ENCODE measurements at places on chromosomes 1 and 21.

GRCh38 chr1:23394684-23395083, 25.0 kb upstream of the ZNF436 start:
- no peak for DNase-seq

- DNase-seq = no peak
Observed at GRCh38 chr1:197837911-197838310, 62.6 kb upstream of the DENND1B start.

- DNase-seq = no peak
Observed at GRCh38 chr1:92445865-92446264, 40.9 kb downstream of the GFI1 start.

GRCh38 chr1:31669433-31669785, 24.7 kb upstream of the PEF1 start:
- no peak for DNase-seq

DNA sequence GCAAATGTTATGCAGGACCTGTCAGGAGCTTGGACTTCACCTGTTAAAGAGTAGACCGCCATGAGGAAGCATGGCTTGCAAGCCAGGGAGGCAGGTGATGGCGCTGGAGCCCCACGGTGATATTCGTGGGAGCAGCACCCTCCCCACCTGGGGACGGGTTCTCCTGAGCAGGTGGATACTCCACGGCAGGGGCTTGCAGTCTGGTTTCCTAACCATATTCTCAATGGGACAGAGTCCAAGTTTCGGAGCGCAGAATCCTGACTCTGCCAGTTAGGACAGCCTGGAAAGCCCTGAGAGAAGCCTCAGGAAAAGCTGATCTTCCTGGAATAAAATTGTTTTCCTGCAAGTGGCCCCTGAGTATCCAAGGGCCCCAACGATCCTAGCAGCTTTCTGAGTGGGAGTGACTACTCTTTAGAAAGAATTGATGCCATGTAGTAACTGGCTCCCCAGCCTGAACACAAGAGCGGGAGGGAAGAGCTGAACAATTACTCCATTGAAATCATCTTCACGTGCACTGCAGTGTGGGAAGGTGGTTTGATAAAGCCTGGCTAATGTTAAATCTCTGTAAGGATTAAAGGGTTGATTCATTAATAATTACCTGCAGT, 146.3 kb upstream of the RAB4A start:
- no peak for DNase-seq

GRCh38 chr21:37675202-37675801, 241.0 kb downstream of the KCNJ6 start:
- DNase-seq = peak; percentile 5

DNA sequence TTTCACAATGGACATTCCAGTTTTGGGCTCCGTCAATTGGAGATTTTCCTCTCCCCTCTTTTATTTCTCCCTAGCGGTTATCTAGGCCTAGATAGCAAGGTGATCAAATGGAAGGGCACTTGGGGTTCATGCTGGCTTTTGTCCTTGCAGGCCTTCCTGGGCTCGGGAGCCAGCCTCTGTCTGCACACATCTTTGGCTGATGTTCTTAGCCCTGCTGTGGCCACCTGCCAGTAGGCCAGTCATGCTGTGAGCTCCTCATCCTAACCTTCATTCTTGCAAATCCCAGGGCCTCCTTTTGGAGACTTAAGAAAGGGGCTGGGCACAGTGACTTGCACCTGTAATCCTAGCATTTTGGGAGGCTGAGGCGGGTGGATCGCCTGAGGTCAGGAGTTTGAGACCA, 13.5 kb downstream of the TIE1 start:
- no peak for DNase-seq

- DNase-seq = no peak
Observed at GRCh38 chr1:208587110-208587509, 342.9 kb upstream of the PLXNA2 start.

DNA sequence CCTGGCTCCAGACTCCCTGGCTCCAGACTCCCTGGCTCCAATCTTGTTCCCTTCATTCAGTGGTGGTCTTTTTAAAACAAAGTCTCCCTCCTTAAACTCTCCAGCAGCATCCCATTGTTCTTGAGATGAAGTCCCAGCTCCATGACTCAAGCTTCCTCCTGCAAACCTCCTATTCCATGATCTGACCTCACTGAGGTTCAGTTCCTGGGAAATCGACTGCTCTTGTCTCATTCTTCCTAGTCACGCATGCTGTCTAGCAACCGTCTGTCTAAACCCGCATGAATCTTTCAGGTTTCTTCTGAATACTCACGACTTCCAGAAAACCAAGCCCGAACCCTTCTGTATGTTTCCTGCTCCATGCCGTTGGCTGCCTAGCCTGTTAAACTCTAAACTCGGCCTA, 91.9 kb downstream of the RAVER2 start:
- no peak for DNase-seq

- no peak for DNase-seq
Observed at GRCh38 chr1:64894438-64895196, 71.7 kb downstream of the JAK1 start.

DNA sequence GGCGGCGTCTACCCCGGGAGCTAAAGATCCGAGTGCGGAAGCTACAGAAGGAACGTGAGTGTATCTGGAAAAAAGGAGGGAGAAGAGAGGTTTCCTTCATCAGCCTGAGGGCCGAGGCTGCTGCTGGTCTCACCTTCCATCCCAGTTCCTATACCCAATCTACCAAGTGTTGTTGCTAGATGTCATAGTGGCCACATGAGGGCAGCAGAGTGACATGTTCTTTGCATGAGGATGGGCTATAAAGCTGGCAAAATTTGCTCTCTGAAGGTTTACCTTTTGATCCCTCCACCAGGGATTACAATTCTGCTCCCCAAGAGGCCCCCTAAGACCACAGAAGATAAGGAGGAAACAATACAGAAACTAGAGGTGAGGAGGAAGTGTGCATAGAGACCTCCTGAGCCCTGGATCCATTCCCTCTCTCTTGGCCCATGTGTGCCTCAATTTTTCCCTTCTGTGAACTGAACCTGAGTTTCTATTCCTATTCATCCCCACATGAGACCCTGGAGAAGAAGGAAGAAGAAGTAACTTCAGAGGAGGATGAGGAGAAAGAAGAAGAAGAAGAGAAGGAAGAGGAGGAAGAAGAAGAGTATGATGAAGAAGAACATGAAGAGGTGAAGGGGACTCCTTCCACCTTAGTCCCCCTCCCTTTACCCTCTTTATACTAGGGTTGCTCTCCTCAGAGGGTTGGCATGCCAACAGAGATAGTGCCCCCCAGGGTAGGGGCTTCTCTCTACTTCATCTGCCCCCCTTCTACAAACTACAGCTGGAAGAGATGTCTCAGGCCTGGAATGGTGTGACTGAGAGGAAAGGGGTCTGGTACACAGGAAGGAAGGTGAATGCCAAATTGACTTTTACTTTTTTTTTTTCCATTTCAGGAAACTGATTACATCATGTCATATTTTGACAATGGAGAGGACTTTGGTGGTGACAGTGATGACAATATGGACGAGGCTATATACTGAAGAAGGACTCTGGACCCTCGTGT, 13.3 kb downstream of the POLR3GL start:
- DNase-seq = peak; percentile 54

DNA sequence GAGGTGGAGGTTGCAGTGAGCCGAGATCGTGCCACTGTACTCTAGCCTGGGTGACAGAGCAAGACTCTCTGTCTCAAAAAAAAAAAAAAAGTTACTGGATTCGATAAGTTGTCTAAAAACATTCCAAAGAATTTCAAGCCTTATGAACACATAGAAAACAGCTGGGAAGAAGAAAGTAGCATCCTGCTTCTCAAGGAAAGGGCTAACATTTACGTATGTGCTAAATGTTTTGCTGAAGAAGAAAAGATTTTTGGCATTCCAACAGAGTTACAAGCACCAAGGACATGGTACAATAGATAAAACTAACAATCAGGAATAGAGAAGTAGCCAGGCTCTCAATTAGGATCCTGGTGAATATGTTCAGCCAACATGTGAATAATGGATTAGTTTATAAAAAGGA, 69.8 kb downstream of the HFM1 start:
- no peak for DNase-seq

DNA sequence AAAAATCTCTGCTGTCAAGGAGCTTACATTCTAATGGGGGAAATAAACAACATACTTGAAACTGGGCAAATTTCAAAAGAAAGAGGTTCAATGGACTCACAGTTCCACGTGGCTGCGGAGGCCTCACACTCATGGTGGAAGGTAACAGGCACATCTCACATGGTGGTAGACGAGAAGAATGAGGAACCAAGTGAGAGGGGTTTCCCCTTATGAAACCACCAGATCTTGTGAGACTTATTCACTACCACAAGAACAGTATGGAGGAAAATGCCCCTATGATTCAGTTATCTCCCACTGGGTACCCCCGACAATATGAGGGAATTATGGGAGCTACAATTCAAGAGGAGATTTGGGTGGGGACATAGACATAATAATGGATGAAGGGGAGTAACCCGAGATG, 226.4 kb downstream of the ZP4 start:
- no peak for DNase-seq

- no peak for DNase-seq
Observed at GRCh38 chr1:17139637-17140036, 20.4 kb upstream of the PADI2 start.

DNA sequence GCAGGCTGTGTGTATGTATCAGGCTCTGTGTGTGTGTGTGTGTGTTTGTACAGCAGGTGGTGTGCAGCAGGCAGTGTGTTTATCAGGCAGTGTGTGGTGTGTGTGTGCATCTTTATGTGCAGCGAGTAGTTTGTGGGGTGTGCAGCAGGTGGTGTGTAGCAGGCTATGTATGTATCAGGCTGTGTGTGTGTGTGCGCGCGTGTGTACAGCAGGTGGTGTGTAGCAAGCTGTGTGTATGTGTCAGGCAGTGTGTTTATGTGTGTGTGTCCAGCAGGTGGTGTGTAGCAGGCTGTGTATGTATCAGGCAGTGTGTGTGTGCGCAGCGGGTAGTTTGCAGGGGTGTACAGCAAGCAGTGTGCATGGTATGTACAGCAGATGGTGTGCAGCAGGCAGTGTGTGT, 29.0 kb downstream of the PTPRF start:
- DNase-seq = no peak

DNA sequence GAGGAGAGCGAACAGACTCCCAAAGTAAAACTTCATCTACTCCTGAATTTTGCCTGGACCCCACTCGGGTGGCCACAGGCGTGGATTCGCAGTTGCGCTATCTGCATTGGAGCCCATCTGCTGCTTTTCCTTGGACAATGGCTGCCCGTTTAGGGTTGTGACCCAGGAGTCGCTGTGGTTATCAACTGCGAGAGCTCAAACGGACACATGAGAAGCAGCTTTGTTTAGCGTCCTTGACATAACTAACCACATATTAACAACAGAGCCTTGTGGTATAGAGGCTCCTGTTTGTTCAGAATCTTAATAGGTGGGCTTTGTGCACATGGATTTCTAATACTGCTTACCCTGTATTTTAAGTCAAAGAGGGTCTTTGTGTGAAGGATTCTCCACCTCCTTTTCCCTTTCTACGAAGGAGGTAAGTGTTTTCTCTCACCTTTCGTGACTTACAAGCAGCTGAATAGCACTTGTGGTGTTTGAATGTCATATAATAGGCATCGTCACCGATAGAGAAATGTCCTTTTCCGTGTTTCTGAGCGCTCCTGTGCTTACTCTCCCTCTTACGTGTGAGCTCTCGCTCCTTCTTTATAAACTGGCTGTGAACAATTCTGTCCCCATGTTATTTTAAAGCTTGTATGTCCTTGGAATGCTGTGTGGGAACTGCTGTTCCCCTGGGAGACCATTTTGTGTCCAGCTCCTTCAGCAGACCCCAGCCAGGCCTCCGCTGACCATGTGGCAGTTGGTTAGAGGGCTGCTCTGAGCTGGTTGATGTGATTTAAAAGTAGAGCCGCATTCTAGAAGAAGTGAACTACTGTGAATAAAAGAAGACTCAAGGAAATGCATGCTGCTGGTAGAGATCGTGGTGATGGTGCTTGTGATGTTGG, 441.4 kb downstream of the RPS6KC1 start:
- no peak for DNase-seq

GRCh38 chr1:59511476-59512465, 214.9 kb downstream of the FGGY start:
- DNase-seq = no peak

DNA sequence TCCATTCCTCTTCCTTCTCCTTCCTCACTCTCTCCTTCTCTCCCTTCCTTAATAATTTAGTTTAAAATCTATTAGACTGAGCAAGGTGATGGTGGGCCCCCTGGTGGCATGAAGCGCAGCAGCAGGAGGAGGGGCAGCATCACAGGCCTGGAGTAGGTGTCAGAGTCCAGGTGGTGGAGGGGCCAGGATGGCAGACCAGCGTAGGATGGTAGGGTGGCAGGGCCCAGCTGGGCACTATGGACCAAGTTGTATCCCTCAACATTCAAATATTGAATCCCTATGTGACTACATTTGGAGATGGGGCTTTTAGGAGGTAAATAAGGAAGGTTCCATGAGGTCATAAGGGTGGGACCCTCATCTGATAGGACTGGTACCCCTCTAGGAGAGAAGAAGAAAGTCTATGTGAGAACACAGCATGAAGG, 61.0 kb downstream of the WDR4 start:
- peak; percentile 24 for DNase-seq

DNA sequence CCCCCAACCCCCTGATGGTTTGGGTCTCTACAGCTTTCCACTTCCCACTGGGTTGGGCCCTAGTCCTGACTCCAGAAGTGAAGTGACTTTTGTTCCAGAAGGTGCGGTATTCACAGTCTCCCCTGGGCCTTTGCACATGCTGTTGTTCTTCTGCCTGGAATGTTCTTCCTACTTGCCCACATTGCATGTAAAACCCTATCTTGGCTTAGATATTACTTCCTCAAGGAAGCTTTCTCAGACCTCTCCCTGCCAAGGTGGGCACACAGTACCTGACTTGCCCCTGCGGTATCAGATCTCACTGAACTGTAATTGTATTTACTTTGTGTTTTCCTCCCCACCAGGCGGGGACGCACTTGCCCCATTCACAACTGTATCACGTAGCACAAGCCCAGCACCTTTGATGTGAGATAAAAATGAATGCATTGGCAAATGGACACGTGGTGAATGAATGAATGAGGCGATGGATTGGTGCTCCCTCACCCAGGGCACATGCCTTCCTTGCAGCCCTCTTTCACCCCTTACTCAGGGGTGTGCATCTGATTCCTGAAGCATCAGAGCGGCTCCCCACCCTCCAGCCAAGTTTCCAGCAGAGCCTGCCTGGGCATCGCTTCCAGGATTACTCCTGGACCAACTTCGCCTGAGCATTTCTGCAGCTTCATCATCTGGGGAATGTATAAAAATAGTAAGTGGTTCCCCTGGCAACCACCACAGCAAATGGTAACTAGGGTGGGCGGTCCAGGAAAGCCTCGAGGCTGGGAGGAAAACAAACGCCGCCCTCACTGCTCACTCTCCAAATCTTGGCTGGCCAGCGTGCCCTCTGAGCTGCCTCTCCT, 19.8 kb downstream of the NENF start:
- no peak for DNase-seq

- no peak for DNase-seq
Observed at GRCh38 chr1:12518931-12519692, 98.9 kb downstream of the DHRS3 start.
